Effector memory CD8-positive, alpha-beta T cell (primary cell): ENCODE measurements at places on chromosomes 12 and 14.

DNA sequence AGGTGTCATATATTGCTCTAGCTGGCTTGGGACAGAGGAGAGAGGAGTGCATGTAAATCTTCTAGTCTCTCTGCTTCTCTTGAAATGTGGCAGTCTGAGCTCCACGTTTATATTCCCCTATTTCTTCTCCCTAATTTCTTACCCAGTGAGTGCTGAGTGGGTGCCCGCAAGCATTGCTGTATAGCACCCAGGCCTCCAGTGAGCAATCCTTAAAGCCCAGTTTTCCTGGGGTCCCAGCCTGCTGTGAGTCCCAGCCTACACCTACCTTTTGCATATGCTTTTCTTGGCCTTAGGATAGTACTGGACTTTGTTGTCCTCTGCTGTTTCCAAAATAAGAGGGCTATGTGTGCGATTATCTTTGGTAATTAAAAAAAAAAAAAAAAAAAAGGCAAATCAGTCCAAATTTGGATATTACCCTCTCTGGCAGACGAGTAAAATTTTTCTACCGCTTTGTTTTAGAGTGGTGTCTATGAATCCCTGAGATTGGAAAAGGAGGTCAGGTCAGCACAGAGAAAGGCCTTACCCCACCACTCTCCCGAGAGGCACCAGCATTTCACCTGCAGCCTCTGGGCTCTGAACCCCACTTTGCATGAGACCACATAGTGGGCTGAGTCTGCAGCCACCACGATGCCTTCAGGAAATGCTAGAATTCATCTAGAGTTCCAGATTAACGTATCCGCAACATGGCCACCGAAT lies 1.1 kb downstream of the MGST1 start:
- DNase-seq: no peak

GRCh38 chr14:49121246-49121645 lies 464.9 kb downstream of the RPS29 start:
- no peak for DNase-seq

GRCh38 chr12:90899456-90900182 lies 55.4 kb downstream of the CCER1 start:
- no peak for DNase-seq

- DNase-seq: no peak
Observed at GRCh38 chr14:81187832-81188522, 32.8 kb downstream of the GTF2A1 start.

DNA sequence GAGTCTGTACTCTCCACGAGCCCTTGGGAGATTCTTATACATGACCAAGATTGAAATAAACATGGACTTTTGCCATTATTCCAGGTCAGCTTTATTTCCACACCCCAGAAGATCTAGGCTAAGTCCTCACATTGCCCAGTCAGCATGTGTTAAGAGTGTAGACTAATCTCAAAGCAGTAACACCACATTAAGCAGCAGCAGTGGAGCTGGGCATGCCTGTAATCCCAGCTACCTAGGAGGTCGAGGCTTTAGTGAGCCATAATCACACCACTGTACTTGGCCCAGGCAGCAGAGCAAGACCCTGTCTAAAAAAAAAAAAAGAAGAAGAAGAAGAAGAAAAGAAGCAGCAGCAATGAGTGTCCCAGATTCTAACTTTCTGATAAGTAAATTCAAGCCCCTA lies 65.5 kb downstream of the C12orf56 start:
- no peak for DNase-seq

- no peak for DNase-seq
Observed at GRCh38 chr14:24280797-24281460, 9.5 kb upstream of the RABGGTA start.

- no peak for DNase-seq
Observed at GRCh38 chr12:113500782-113501311, 29.2 kb upstream of the LHX5 start.

DNA sequence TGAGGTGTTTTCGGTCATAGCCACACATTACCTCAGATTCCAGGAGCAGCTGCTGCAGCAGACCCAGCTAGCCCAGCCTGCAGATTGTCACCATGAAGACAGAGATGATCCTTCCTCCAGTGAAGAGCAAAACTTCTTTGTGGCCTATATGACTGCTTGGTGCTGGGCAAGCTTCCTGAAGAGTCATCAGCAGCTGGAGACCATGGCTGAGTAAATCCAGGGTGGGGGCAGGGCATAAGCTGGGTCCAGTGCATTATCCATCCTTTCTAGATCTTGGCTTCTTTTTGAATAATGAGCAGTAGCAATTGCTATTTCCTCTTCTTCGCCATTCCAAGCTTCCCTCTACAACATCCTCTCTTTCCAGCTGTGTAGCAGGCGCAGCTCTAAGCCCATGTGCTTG lies 373.1 kb upstream of the DDHD1 start:
- no peak for DNase-seq

GRCh38 chr14:71711619-71712018 lies 220.6 kb upstream of the RGS6 start:
- no peak for DNase-seq

DNA sequence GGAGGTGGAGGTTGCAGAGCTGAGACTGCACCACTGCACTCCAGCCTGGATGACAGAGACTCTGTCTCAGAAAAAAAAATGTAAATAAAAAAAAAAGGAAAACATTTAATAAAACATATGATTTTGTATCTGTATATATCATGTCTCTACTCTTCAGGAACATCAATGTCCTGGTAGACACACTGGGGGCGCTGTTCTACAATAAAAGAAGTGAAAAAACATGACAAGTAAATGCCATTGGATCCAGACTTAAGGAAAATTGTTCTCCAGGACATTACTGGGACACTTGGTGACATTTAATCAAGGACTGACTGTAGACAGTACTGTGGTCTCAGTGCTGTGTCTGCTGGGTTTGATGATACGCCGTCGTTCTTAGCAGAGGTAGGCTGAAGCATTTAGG lies 15.5 kb upstream of the KLC1 start:
- DNase-seq: no peak

GRCh38 chr12:57458665-57459054 lies 925 bp upstream of the GLI1 start:
- no peak for DNase-seq

DNA sequence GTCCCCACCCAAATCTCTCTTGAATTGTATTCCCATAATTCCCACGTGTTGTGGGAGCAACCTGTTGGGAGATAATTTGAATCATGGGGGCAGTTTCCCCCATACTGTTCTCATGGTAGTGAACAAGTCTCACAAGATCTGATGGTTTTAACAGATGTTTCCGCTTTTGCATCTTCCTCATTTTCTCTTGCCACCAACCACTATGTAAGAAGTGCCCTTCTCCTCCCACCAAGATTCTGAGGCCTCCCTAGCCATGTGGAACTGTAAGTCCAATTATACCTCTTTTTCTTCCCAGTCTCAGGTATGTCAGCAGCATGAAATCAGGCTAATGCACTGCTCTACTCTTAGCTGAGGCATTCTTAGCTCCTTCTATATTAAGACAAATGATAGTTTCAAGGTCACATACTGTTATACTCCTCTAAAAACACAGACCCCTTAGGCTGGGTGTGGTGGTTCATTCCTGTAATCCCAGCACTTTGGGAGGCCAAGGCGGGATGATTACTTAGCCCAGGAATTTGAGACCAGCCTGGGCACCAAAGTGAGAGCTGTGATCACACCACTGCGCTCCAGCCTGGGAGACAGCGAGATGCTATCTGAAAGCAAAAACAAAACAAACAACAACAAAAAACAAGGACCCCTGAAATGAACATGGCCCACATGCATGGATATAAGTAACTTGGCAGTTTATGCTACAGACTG lies 3.6 kb downstream of the SCAF11 start:
- DNase-seq: no peak

GRCh38 chr12:2402073-2402579 lies 349.3 kb downstream of the CACNA1C start:
- no peak for DNase-seq
